ENCODE measurements at places on chromosomes 6 and 20.
A peak's percentile ranks its signal among the peaks of the same experiment; 100 is the strongest.

DNA sequence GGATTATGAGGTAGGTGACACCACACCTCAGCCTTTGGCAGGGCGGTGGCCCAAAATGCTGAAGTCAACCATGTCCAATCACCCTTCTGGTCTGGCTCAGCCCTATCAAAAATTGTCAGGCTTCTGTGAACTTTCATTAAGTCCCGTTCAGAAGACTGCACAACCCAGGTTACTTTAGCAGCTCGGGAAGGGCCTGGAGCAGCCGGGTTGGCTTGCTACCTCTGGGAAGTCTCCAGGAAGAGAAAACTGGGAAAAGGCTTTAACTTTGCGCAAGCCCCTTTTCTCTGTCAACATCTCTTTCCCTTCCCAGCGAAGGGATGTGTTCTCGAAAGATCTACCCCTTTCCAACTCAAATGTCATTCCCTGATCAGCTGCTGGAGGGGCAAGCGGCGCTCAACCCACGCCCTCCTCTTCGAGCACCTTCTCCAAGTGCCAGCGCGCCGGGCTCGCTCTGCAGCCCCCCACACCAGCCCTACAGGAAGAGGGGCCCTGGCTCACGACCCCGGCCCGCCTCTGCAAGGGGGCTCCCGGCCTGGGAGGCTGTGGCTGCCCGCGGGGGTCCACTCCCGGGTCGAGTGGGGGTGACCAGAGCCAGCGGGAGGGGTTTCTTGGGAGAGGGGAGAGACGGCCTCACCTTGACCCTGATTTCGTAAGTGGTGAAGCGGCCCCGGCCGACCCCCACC, 573 bp downstream of the SNX3 start:
- peak; percentile 34 for DNase-seq

GRCh38 chr6:148440016-148440415, 97.4 kb downstream of the SASH1 start:
- no peak for DNase-seq

GRCh38 chr20:45933266-45934045, 1.0 kb upstream of the PCIF1 start:
- peak; percentile 58 for DNase-seq

GRCh38 chr20:4220756-4221155, 205.4 kb upstream of the RNF24 start:
- no peak for DNase-seq

DNA sequence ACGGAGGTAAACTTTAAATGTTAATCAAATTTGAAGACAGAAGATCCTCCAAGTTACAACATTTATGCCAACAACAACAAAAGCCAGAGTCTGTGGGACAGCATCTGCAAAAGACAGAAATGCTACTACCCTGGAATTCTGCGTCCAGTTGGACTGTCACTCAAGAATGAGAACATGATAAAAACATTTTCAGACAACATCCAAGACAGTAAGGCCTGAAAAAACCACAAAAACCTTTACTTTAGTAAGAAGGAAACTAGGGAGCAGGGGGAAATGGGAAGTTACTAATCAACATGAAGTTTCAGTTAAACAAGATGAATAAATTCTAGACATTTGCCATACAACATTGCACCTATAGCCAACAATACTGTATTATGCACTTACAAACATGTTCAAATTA, 77.6 kb downstream of the MLIP start:
- no peak for DNase-seq

DNA sequence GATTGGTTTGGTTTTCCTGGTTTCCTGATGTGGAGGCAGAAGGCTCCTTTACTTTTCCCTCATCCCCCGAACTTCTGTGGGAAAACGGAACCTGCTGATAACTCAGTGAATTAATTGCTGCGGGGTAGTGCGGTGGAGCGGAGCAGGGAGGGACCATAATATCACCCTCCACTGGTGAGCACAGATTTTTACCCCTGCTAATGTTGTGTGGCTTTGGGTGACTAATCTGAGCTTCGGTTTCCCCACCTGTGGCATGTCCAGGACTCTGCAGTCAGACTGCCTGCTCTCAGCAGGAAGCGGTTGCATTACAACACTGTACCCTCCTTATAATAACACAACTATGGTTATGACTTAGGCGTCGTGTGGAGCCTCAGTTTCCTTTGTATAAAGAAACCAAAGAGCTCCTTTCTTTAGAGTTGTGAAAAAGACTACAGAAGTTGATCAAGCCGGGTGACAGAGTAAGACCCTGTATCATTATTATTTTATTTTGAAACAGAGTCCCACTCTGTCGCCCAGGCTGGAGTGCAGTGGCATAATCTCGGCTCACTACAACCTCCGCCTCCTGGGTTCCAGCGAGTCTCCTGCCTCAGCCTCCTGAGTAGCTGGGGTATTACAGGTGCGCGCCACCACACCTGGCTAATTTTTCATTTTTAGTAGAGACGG, 2.2 kb upstream of the ID1 start:
- peak; percentile 66 for DNase-seq

DNA sequence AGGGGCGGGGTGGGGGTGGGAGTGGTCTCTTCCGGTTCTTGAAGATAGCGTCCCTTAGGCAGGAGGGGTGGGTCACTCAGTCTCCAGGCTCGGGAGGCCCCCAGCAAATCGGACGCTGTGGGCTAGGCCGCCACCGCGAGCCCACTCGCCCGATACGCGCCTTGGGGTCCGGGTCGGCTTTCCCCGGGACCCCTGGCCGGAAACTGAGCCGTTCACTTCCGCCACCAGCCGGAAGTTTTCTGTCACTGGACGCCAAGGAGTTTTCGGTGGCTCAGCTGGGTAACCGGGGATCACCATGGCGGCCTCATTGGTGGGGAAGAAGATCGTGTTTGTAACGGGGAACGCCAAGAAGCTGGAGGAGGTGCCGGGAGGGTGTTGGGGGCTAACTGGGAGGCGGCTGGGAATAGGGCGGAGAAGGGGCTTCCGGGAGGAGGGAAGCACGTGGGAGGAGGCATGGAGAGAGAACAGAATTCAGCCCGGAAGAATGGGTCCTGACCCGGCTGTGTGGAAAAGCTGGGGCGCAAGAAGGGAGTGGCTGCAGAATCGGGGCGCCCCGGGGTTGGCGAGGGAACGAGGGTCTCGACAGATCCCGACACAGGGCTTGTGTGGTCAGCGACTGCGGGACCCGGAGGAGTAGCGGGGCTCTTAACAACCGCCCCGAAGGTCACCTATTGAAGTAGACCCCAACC, at the start of gene ITPA:
ITPA (plus strand) TSS at position 242 of the 689 bp plus-strand sequence; CDS start at position 296, 54 bp downstream.
- DNase-seq: peak; percentile 63

GRCh38 chr6:63787021-63787420, 151.4 kb downstream of the PHF3 start:
- DNase-seq: no peak

DNA sequence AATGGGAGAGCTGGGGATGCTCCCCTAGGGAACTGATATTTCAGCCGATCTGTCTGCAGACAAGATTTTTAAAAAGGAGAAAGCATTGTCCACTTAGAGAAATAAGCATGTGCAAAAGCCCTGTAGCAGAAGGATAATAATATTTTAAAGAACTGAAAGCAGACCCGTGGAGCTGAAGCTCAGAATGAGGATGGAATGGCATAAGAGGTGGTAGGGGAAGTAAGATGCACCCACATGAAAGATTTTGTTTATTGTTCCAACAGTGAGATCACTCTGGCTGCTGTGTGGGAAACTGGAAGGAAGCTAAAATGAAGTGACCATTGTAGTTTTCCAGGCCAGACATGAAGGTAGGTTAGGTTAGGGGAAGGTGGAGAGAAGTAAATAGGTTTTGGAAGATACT, 266.4 kb upstream of the PRDM1 start:
- no peak for DNase-seq

GRCh38 chr20:1472556-1473245, 6.1 kb upstream of the NSFL1C start:
- no peak for DNase-seq

DNA sequence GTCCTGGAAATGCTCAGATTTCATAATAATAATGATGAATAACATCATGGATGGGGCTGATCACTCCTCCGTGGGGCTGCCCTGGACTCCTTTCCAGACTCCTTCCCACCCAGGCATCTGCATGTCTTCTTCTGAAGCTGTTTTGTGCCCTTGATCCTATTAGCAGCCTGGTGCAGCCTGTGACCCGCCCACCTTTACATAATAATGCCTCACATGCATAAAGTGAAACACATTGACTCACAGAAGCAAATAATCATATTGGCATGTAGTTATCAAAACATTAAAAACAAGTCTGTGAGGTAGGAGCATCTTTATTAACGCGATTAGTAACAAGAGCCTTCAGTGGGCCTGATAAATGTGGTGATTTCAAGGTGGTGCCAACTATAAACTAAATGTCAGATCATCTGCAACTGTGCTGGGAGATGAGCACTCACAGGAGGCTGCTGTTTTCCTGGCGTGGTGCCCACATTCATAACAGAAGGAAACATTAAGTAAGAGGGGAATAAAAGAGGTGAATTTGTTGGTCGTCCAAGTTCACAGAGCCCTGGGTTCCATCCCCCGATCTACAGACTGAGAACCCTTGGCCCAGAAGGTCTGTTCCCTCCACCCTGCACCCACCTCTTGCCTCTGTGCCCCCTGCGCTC, 344.7 kb downstream of the CDH4 start:
- no peak for DNase-seq

GRCh38 chr20:11814267-11814666, 103.4 kb upstream of the BTBD3 start:
- no peak for DNase-seq

DNA sequence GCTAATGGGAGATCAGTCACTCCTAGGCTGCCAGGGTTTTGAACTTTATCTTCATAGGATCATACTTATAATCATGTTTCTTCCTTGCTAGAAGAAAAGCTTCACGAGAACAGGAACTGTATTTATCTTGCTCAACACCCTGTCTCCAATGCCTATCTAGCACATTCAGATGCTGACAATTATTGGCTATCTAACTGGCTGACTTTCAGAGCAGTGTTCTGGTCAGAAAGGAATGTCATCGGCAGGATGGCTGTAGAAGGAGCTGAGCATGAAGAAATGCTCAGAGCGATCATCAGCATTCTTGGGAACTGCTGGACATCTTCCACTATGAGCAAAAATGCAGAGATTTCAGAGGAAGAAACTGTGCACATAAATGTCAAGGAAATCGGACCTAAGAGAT, 628.0 kb upstream of the NRSN1 start:
- DNase-seq: no peak

- no peak for DNase-seq
Measured at GRCh38 chr6:145147981-145148749, 587.2 kb downstream of the EPM2A start.

DNA sequence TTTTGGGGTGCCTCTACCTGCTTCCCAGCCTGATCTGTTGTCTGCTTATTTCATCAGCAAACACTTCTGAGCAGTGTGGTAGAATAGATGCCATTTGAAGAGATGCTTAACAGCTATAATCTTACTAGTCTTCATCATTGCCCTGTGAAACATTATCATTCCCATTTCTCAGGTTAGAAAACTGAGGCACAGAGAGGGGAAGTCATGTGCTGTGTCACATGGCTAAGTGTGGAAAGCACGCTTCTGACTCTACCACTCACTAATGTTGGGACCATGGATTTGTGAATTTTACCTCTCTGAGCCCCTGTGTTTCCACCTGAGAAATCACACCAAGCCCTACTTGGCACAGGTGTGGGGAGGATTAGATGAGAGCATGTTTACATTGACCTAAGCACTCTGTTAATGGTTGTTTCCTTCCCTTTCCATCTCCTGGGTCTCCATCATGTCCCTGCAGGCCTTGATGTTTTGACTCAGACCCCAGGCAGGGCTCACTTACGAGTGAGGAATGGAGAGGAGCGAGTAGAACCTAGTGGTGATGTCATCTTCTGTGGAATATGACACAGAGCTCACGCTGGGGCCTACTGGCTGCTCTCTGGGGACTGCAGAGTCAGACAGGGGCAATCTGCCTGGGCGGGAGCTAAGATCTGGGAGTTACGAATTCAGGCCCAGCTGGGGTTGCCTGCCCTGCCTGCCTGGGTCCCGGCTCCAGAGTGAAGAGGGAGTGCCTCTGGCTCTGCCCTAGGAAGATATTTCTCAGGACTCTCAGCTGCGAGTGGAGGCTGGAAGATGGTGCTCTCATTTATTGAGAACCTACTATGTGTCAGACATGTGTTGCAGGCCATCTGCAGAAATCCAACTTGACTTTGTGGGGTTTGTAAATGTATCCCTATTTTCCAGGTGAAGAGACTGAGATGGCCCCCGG, 64.3 kb downstream of the CDH22 start:
- no peak for DNase-seq

DNA sequence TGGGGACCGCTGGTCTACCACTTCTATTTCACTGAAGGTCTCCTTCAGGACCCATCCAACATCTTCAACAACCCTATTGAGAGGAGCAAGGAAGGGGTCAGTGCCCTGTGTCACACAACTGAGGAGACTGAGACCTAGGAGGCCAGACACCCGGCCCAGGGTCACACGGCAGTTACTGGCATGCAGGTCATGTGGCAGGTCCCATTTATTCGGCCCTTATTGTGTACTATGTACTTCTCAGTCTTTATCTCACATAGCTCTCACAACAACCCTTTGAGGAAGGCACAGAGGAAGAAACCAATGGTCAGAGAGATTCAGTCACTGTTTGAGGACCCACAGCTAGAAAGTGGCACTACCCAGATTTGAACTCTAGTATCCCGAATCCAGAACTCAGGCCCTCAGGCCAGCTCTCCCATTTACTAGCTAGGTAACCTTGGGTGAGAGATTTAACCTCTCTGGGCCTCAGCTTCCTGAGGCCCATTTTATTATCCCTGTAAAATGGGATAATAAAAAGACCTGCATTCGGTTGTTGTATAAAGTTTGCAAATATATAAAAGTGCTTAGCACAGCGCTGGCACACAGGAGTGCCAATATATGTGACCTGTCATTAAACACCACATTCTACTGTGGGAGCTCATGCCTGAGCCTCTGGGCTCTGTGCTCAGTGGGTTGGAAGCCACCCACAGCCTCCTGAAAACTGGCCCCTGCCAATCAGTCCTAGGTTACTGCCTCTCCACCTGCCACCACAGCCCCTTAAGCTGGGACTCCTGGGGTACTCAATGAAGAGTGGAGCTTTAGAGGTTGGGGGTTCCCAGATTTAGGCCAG, 15.8 kb downstream of the TFEB start:
- no peak for DNase-seq

GRCh38 chr6:30883685-30884520, at the start of gene DDR1:
DDR1 (plus strand) TSS chr6:30884519; CDS start chr6:30888730, 4,211 bp downstream.
- DNase-seq: peak; percentile 41

GRCh38 chr20:8547035-8547650, 415.1 kb downstream of the PLCB1 start:
- DNase-seq: no peak

Data from CD4-positive, alpha-beta T cell treated with Interleukin-2 at 100 ng/mL for 4 hours (primary cell).